ENCODE measurements at places on chromosomes 5 and 9.

- DNase-seq, result no peak
Measured at GRCh38 chr5:1412621-1413020, 32.6 kb downstream of the SLC6A3 start.

DNA sequence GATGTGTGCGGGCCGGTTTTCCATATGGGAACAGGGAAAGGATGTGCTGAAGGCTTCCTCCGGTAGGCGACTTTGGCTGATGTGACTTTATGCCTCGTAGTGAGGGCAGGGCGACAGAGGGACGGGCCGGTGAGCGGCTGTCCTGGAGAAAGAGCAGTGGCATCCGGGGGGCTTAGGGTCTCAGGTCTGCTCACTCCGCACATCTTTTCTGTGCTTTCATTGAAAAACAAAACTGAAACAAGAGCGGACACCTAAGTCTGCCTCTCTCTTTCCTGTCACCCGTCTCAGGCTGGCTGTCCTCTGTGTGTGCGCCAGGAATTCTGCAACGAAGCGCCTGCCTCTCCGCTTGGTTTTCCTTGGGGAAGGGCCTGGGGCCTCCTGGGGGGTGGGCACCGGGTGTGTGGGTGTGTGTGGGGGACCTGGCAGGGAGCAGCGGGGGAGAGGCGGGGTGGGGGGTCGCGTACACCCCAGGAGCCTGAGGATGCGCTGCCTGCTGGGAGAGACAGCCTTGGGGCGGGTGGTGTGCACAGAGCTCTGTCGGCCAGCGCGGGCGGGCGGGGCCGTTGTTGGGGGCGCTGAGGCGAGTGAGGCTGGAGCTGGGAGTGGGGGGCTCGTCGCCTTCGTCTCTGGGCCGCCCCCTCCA lies 580 bp upstream of the PRRX2 start:
- no peak for DNase-seq

GRCh38 chr5:113250341-113250953 lies 184.3 kb downstream of the TSSK1B start:
- no peak for DNase-seq

GRCh38 chr9:29339387-29339786 lies 1766.1 kb upstream of the C9orf72 start:
- no peak for DNase-seq

DNA sequence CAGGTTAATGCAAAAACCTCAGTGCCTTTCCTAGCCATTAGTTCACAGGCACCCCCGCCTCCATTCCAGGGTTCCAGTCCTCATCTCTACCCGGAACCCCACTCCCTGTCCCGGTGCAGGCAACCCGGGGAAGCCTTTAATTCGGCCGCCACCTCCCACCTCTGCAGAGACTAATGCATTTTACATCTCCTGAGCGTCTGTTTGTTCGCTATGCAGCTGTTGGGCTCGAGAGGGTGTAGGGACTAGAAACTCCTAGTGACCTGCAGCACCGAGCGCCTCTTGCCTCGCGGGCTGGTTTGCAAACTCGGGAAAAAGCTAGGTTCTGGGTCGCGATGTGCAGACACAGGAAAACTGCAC lies 3.6 kb downstream of the GDNF start:
- no peak for DNase-seq

- no peak for DNase-seq
Measured at GRCh38 chr5:58356662-58357061, 103.2 kb downstream of the PLK2 start.

GRCh38 chr5:107418902-107419301 lies 251.8 kb downstream of the EFNA5 start:
- DNase-seq, result no peak

DNA sequence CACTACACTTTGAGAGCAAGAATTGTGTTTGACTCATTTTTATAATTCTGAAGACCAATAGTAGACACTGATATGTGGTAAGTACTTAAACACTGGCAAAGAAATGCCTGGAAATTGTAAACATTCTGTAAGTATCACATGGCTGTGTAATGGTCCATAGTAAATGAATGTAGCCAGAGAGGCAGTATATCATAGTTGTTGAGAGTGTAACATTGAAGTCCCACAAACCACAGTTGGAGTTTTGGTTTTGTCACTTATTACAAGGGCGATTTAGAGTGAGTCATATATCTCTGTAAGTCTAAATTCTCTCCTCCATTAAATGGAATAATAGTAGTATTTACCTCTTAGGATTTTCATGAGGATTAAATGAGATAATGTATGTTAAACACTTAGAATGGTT lies 181.1 kb upstream of the MEF2C start:
- no peak for DNase-seq

- peak; percentile 32 for DNase-seq
Measured at GRCh38 chr5:57174128-57174889, 450 bp downstream of the GPBP1 start.

- no peak for DNase-seq
Measured at GRCh38 chr5:87195104-87195591, 72.5 kb upstream of the RASA1 start.

GRCh38 chr9:3244963-3245653 lies 280.7 kb downstream of the RFX3 start:
- DNase-seq, result no peak

GRCh38 chr5:134143431-134143830 lies 28.9 kb downstream of the TCF7 start:
- DNase-seq, result no peak

- DNase-seq, result no peak
Measured at GRCh38 chr5:120805131-120805530, 341.0 kb downstream of the PRR16 start.

GRCh38 chr5:34740389-34740806 lies 84.3 kb downstream of the RAI14 start:
- no peak for DNase-seq

DNA sequence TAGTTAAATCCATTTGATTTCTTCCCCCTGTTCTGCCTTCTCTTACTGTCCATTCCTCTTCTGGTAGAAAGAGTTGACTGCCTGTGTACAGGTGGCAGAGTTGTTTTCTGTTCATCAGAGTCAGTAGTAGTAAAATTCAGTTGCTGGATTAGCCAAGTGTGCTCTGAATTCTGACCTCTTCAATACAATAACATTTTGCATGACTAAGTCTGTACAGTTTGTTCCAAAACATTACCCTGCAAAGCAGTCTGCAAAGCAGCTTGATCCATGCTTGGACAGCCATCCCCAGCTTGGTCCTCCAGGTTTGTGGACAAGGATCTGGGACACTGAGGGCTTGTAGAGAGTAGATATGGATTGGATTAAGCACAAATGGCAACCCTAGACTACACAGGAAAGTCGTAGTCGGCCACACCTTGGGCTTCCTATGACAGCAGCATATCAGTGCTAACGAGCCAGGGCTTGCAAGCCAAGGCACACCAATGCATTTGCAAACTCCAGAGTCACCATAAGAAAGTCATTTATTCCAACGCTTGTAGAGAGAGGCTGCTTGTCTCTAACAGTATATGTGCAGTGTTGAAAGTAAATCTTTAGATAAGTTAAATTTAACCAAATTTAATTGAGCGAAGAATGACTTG lies 25.2 kb downstream of the IL12B start:
- no peak for DNase-seq

DNA sequence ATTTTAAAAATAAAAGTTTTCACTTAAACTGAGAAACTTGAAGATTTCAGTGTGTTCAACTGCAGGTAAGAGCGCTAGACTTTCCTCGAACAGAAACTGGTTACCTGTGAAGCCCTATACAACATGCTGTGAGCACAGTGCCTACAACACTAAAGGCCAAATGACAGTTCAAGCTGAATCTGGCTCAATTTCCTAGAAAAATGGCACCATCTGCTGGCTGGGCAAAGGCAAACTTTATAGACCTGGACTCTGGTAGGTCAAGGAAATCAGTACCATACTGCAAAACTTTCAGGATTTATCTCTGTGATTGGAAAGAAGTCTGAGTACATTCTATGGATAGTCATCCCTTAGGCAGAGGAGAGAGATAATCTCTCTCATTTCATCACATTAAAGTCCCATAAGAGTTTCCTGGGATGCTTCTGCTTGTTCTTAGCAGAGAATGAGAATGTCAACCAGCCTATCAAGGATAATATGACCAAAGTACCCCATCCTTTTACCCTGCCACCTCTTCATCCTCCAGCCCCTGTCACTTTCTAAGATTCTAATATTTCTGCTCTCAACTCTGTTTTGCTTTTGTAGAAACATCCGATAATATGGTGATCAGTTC lies 31.8 kb upstream of the FOXB2 start:
- DNase-seq, result peak; percentile 51

GRCh38 chr9:90112788-90113187 lies 508.0 kb downstream of the GADD45G start:
- no peak for DNase-seq

- no peak for DNase-seq
Measured at GRCh38 chr5:65086234-65086890, 317.6 kb downstream of the CWC27 start.

- no peak for DNase-seq
Measured at GRCh38 chr9:114437401-114437893, 49.7 kb upstream of the AKNA start.

- DNase-seq, result no peak
Measured at GRCh38 chr9:126849591-126850225, 10.7 kb upstream of the ZBTB34 start.

- DNase-seq, result no peak
Measured at GRCh38 chr5:102036927-102037326, 259.2 kb downstream of the SLCO4C1 start.

GRCh38 chr5:140011297-140011802 lies 31.7 kb downstream of the NRG2 start:
- DNase-seq, result no peak

GRCh38 chr5:149206524-149207141 lies 65.0 kb upstream of the AFAP1L1 start:
- DNase-seq, result no peak

- no peak for DNase-seq
Measured at GRCh38 chr9:82939451-82939850, 123.5 kb downstream of the RASEF start.

DNA sequence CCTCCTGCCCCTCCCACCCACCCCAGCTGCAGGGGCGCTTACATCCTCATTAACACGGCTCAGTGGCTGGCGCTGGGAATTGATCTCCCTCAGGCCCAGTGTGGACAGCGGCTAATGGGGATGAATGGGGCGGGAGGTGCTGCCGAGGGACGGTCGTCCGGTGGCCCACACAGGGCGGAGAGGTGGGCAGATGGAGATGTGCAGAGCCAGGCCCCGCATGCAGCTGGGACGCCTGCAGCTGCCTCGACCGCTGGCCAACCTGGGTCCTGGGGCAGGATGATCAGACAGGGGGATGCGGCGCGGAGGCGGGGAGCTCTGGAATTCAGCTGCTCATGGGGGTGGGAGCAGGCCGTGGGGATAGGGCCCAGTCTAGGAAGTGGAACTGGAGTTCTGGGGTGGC lies 17.6 kb downstream of the TSPAN17 start:
- DNase-seq, result no peak

GRCh38 chr5:129116797-129117196 lies 22.2 kb downstream of the ISOC1 start:
- no peak for DNase-seq

DNA sequence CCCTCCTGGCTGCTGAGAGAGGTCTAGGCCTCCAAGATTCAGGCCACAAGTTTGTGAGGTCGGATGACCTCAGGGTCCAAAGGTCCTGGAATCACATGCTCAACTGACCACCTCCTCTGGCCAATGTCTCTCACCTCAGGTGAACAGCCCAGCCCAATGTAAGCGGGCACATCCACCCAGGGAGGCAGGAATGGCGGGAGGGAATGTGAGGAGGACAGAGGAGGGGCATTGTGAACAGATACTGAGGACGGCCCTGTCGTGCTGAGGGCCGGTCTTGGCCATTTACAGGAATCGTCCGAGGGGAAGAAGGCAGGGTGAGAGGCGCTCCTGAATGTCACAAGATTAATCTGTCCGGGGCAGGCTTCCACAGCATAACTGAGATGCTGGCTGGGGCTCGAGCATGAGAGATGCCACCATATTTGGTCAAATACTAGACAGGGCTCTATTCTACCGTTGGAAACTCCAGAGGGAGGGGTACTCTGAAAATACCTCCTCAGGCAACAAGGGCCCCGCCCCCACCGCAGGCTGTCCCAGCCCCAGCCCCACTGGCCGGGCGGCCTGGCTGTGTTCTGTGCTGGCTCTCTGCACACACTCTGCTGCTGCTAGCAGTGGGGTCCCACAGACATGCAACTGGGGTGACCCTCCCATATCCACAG lies 1.5 kb upstream of the IL17B start:
- DNase-seq, result no peak

- DNase-seq, result no peak
Measured at GRCh38 chr5:132999246-132999645, 27.1 kb downstream of the ZCCHC10 start.

GRCh38 chr5:157030692-157031091 lies 28.2 kb downstream of the HAVCR1 start:
- no peak for DNase-seq

GRCh38 chr5:132500931-132501628 lies 10.5 kb upstream of the IRF1 start:
- DNase-seq, result peak; percentile 71

- no peak for DNase-seq
Measured at GRCh38 chr9:108057421-108058134, 568.0 kb upstream of the KLF4 start.

DNA sequence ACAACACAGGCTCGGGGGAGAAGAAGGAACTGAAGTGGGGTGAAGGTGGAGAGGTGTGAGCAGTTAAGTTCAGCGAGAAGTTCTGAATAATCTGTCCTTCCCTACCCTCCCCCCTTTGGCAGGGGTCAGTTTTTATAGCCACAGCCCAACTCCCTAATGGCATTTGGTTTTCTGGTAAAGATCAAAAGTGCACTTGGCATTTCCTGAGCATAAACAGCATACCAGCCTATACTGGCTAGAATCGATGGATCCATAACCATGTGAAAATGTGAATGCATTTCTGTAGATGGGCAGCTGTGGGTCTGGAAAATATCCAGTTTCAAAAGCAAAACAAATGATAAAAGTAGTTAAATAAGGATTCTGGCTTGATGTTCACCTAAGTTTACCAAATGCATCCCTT lies 410.9 kb downstream of the PLK2 start:
- no peak for DNase-seq

GRCh38 chr5:77876862-77877502 lies 100.8 kb upstream of the TBCA start:
- no peak for DNase-seq

DNA sequence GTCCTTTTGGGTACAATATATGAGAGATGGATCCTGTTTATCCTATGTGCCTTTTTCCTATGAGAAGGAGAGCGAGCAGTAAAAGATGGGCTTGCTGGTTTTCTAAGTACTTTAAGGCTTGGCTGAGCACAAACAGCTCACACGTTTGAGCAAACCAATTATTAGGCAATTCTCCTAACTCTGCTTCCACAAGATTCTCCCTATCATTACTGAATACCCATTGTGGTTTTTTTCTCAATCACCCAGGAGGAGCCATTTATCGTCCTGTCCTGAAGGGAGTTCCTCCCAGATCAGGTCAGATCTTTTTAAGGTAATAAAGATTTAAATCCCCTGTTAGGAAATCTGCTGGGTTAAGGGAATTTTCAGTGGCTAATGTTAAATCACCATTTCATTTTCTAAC lies 19.4 kb upstream of the C1QTNF3 start:
- no peak for DNase-seq

Data from hippocampal formation (tissue), 2 donors.